ENCODE measurements at places on chromosomes 13 and 19.

GRCh38 chr19:16702123-16702522 is 17.5 kb upstream of the NWD1 start:
- no peak for DNase-seq

DNA sequence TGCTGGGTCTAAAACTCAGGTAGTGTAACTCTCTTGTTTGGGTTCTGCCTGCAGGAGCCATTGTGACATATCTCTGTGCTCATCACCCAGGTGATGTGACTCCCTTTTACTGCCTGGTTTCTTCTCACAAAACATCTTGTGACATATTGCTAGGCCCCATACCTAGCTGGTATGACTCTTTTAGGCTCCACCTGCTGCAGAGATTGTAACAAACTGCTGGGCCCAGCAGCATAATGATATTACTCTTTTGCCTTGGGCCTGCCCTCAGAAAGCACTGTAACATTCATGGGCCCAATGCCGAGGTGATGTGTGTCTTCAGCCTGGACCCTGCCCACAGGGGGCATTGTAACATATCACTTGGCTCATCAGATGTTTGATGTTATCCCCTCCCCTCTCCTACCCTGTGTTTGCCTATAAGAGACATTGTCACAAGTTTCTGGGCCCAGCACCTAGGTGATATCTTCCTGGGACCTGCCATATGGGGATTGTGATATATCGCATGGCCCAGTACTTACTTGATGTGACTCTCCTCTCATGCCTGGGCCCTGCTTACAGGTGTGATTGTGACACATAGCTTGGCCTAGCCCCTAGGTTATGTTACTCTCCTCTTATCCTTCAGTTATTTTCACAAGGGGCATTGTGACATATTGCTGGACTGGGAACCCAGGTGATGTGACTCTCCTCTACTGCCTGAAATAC is 18.0 kb upstream of the ZNF681 start:
- no peak for DNase-seq

DNA sequence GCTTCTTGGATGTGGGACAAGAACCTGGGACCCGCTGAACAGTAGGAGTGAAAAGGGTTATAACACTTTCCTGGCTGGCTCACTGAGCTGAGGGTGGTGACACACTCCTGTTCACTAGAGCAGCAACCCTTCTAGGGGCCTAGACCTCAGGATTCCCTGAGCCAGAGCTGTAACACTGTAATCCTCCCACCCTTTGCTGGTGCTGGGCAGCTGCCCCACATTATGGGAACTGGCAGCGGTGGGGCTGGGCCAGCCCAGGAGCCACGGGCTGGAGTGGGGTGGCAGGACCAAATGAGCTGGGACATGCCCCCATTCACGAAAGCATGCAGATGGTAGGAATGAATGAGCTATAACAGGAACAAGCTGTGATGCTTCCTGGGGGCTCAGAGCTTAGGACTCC is 110.6 kb downstream of the B3GLCT start:
- DNase-seq: no peak

DNA sequence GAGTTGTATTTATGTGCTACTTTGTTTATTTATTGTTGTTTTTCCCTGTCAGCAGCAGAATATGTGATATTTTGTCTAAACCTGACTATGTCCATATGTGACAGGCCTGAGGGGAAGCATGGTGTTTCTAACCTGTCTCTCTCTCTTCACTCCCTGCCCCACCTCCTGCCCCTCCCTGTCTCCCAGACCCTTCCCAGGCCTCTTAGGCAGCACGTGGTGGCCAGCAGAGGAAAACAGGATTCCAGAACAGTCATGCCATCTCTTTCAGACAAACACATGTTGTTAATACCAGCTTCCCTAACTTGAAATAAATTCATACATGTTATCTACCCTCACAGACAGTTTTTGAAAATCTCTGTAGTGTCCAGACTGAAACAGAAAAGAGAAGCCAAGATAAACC is 31.0 kb upstream of the ATP11A start:
- DNase-seq: no peak

GRCh38 chr19:32471095-32471494 is 65.5 kb downstream of the DPY19L3 start:
- no peak for DNase-seq

DNA sequence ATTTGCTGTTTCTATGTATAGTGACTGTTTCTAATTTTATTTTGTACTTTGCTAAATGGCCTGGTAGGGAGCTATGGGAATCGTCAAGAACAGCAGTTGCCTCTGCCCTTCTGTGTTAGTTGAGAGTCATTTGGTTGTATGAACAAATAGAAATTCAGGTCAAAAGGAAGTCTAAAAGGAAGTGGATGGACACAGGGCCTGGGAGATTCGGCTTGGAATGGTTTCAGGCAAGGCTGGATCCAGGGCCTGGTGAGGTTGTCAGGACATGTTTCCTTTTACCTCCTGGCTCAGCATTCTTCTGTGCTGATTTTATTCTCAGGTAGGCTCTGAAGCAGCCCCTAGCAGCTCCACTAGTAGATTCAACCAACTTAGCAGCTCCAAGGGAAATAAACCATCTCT is 118.9 kb downstream of the SIPA1L3 start:
- DNase-seq: no peak

- DNase-seq: no peak
Observed at GRCh38 chr19:55133639-55134444, 15.2 kb downstream of the TNNT1 start.

Measured in stimulated activated CD4-positive, alpha-beta T cell treated with anti-CD3 and anti-CD28 coated beads, Interleukin-15, amount 100 ng/mL, for 48 hours (primary cell).